Smooth muscle cell of the umbilical artery (primary cell): ENCODE measurements at places on chromosomes 16 and 17. TPM values are rescaled to one million over a fixed set of nuclear protein-coding genes. Genes with fewer than 3 reads are reported as not detected.

The TBC1D3G gene
- not detected in 2 replicates for total RNA-seq

The PLXDC1 gene
- 0.14 TPM in 1 of 2 replicates, not detected in the other for total RNA-seq

The C1QTNF8 gene
- not detected in 2 replicates for total RNA-seq

The HS3ST3A1 gene
- 18.7 and 36.3 TPM in 2 replicates for total RNA-seq

The TAC4 gene
- not detected in 2 replicates for total RNA-seq

The BEAN1 gene
- 0.09 TPM in 1 of 2 replicates, not detected in the other for total RNA-seq

The C17orf67 gene
- total RNA-seq: 0.59 and 0.78 TPM in 2 replicates

The TNK1 gene
- total RNA-seq: 0.09 and 1.2 TPM in 2 replicates

The OR3A3 gene
- not detected in 2 replicates for total RNA-seq

The RAB11FIP3 gene
- total RNA-seq: 18.7 and 32.6 TPM in 2 replicates

The ARHGDIG gene
- total RNA-seq: 0.28 and 1.5 TPM in 2 replicates

The FOXJ1 gene
- total RNA-seq: not detected in 2 replicates

The TPPP3 gene
- 0.46 and 0.59 TPM in 2 replicates for total RNA-seq

The TPSG1 gene
- not detected in 2 replicates for total RNA-seq

The KRTAP9-2 gene
- total RNA-seq: not detected in 2 replicates

The KREMEN2 gene
- not detected in 2 replicates for total RNA-seq

The RHBDF2 gene
- 9.5 and 33.7 TPM in 2 replicates for total RNA-seq

The TBC1D28 gene
- total RNA-seq: not detected in 2 replicates

The KRT40 gene
- not detected in 2 replicates for total RNA-seq

The TBX6 gene
- total RNA-seq: under 0.01 TPM in 1 of 2 replicates, not detected in the other

The PRSS22 gene
- total RNA-seq: not detected in 2 replicates

The SEC14L1 gene
- total RNA-seq: 24.1 and 51.5 TPM in 2 replicates

The RHBDL1 gene
- total RNA-seq: 4.6 and 6.5 TPM in 2 replicates

The NUP85 gene
- 18.7 and 24.6 TPM in 2 replicates for total RNA-seq

The MYH1 gene
- under 0.01 and 0.09 TPM in 2 replicates for total RNA-seq

The KRTAP4-1 gene
- total RNA-seq: not detected in 2 replicates

The ACSM3 gene
- total RNA-seq: 0.28 and 1.2 TPM in 2 replicates

The PERCC1 gene
- total RNA-seq: not detected in 2 replicates

The TP53TG3 gene
- total RNA-seq: not detected in 2 replicates

The MPO gene
- 0.09 TPM in 1 of 2 replicates, not detected in the other for total RNA-seq

The HYDIN gene
- 0.18 and 0.30 TPM in 2 replicates for total RNA-seq

The CYB5B gene
- 61.8 and 100 TPM in 2 replicates for total RNA-seq

The TMC8 gene
- not detected in 2 replicates for total RNA-seq

The FZD2 gene
- total RNA-seq: 18.3 and 31.5 TPM in 2 replicates

The SBK1 gene
- total RNA-seq: 0.05 TPM in 1 of 2 replicates, not detected in the other

The TMEM235 gene
- not detected in 2 replicates for total RNA-seq

The CIITA gene
- total RNA-seq: 0.23 TPM in 1 of 2 replicates, not detected in the other

The ACSM5 gene
- not detected in 2 replicates for total RNA-seq

The MEAK7 gene
- 14.8 and 50.7 TPM in 2 replicates for total RNA-seq

The FOXN1 gene
- total RNA-seq: not detected in 2 replicates

The MYH13 gene
- total RNA-seq: under 0.01 and 0.05 TPM in 2 replicates

The FLCN gene
- total RNA-seq: 46.7 and 55.5 TPM in 2 replicates
